ENCODE measurements at places on chromosomes 16 and 17. TPM values are rescaled to one million over a fixed set of nuclear protein-coding genes. Genes with fewer than 3 reads are reported as not detected.

GRCh38 chr16:46970089-46970488, 3.4 kb downstream of the DNAJA2 start:
- no peak overlapping the region for H3K4me3 ChIP-seq
- H3K27me3 ChIP-seq: no peaks in the 10 kb centered on the region
- H3K36me3 ChIP-seq: peaks cover 39% of the 10 kb centered on the region
- H3K4me1 ChIP-seq: no peaks in the 10 kb centered on the region
- H3K27ac ChIP-seq: no peak overlapping the region

Gene ZP2
- not detected for total RNA-seq

Gene PARN
- total RNA-seq: 26.0 TPM

GRCh38 chr16:10599626-10600025, 19.2 kb upstream of the EMP2 start:
- H3K4me1 ChIP-seq: peaks cover 44% of the 10 kb centered on the region
- DNase-seq: no peak
- no peaks in the 10 kb centered on the region for H3K36me3 ChIP-seq
- no peaks in the 10 kb centered on the region for H3K27me3 ChIP-seq
- H3K27ac ChIP-seq: no peak overlapping the region

Gene C16orf54
- total RNA-seq: 0.52 TPM

DNA sequence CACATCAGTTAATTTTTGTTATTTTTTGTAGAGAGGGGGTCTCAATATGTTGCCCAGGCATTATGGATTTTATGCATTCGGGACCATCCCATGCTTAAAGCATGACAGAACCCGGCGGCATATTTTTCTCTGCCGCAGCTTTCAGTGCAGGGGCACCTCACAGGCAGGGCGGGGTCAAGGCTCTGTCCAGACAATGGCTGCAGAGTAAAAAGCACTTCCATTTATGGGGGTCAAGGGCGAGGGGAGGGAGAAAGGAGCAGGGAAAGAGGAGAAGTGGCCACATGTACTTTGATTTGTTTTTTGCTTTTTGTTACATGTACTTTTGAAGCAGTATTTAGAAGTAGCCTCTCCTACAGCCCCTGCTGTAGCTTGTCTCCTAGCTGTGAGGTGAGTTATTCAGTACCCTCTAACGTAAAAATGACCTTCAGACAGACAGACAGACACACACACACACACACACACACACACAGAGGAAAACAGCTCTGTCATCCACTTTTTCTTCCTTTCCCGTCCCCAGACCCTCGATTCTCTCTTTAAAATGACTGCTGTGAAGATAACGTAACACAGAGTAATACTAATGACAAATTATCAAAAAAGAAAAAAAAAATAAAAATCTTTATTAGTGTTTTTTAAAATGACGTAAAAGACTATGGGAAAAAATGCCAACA, 856 bp upstream of the SCPEP1 start:
- no peaks in the 10 kb centered on the region for H3K4me1 ChIP-seq
- peak overlapping the region; percentile 63 for H3K4me3 ChIP-seq
- no peaks in the 10 kb centered on the region for H3K27me3 ChIP-seq
- H3K27ac ChIP-seq: no peak overlapping the region
- no peaks in the 10 kb centered on the region for H3K36me3 ChIP-seq
